ENCODE measurements at places on chromosomes 3 and 15.

- DNase-seq: no peak
Observed at GRCh38 chr15:68812597-68813431, 7.9 kb downstream of the ANP32A start.

DNA sequence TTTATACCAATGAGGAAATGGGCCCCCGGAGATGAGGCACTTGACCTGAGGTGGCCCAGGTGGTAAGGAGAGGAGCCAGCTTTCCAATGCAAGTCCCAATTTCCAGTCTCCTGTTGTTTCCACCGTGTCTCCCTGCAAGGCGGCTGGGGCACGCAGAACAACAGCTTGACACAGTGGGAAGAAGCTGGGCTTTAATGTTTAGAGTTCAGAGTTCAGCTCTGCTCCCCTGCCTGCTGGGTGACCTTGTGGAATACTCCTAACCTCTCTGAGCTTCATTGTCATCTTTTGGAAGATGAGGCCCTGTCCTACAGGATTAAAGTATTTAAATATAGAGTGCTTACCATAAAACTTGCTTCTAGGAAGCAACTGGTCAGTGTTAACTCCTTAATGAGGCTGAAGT lies 80.3 kb downstream of the SMAD3 start:
- no peak for DNase-seq

DNA sequence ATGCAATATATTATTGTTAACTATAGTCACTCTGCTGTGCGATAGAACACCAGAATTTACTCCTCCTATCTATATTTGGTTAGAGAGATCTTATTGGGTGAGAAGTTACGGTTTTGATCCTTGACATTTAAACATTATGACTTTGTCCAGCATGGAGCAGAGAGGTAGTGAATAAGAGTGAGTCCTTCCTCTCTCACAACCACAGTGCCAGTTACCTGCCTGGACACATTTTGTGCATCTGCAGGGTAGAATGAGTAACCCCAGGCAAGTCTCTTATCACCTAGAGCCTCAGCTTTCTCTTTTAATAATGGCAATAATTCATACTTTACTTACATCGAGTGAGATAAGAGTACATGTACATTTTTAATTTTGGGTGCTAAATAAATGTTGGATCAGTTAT lies 24.1 kb downstream of the KAT2B start:
- DNase-seq: no peak

DNA sequence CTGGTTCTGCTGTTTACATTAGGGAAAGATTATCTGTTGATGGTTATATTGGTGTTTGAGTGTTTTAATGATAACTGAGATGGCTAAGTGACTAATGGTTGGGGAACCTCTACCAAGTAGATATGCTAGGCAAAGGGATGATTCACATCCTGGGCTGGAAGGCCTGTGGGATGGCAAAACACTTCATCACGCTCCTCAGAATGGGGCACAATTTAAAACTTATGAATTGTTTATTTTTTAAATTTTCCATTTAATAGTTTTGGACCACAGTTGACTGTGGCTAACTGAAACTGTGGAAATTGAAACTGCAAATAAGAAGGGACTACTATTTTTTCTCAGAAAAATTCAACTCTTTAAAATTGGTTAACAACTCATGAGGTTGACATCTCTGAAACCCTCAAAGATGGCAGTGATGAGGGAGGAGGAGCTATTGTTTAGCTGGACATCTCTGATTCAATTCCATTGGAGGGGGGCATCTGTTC lies 100.5 kb upstream of the ZBED2 start:
- DNase-seq: no peak

GRCh38 chr3:193620650-193621049 lies 27.6 kb downstream of the OPA1 start:
- DNase-seq: no peak

GRCh38 chr15:65766422-65767263 lies 25.4 kb downstream of the DENND4A start:
- DNase-seq: no peak

GRCh38 chr3:16516695-16517481 lies 3.4 kb upstream of the RFTN1 start:
- no peak for DNase-seq

GRCh38 chr3:94362393-94362792 lies 299.5 kb downstream of the NSUN3 start:
- DNase-seq: no peak

- DNase-seq: no peak
Observed at GRCh38 chr3:128351546-128351945, 115.1 kb downstream of the DNAJB8 start.

DNA sequence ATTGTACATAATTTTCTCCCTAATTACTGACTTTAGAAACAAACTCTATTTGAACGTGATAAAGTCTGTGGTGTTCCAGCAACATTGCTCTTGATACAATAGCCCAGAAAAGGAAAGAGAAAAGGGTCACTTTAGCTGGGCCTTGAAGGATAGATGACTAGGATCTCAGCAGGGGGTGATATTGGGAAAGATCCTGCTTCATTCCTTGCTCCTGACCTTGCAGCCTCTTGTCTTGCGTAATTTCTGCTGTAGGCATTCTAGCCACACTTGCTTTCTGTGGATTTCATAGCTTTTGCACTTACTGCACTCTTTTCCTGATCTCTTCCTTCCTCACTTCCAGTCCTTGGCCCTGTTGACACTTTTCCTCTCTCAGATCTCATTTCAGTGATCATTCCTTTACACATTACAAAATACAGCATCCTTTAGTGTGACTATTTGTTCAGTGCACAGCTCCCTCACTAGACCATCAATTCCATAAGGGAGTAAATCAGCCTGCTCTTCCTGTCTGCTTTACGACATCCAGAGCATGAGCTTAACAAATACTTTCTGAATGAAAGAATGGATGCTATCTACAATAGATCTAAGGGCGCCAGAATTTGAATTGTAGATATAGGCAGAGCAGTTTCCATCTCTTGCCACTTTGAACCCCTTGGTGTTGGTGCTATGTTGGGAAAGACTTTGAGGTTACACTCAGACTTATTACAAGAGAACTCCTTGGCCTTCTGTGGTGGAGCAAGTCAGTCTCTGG lies 559.6 kb upstream of the MDFIC2 start:
- DNase-seq: no peak

DNA sequence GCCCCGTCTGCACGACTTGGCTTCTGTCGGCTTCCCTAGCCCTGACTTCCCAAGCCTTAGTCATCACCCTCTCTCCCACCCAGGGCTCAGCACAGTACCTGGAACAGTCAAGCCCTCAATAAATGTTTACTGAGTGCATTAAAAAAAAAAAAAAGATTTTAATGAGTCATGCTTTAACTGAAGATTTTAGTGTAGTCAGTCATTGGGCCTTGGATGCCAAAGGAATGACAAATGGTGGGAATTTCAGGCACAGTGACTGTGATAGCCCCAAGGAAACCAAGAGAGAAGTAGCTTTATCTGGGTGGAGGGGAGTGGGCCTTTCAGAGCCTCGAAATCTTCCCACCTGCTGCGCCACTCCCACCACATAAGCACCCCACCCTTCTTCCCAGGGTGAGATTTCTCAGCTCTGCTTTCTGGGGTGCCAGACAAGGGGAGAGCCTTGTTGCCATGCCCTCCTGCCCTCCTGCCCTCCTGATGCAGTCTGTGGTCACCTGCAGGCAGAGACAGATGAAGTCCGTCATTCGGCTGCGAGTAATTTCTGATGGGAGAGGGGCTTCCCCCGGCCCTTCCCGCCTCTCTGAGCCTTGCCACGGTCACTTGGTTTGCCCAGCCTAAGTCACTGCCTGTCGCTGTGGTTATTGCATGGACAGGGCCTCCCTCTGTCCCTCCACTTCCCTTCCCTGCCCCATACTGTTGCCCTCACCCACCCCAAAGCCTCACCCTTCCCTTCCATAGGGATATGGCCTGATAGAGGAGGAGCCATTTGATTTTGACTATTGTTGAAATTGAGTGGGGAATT lies 41.8 kb downstream of the SMAD3 start:
- DNase-seq: no peak

DNA sequence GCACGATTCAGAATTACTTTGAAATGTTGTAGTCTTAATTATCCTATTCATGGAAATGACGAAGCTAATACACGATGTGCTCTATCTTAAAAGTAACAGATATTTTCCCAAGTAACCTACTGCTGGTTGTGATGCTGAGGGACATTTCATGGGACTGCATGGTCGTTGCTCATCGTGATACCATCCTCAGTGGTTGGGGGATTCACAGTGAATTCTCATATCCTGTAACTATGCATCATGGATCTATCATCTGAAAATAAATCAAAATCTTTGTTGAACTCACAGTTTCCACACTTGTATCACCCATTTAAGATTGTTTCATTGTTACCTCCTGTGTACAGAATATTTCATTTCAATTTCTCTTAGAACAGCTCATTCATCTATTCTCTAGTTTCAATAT lies 84.7 kb downstream of the OPA1 start:
- DNase-seq: no peak

DNA sequence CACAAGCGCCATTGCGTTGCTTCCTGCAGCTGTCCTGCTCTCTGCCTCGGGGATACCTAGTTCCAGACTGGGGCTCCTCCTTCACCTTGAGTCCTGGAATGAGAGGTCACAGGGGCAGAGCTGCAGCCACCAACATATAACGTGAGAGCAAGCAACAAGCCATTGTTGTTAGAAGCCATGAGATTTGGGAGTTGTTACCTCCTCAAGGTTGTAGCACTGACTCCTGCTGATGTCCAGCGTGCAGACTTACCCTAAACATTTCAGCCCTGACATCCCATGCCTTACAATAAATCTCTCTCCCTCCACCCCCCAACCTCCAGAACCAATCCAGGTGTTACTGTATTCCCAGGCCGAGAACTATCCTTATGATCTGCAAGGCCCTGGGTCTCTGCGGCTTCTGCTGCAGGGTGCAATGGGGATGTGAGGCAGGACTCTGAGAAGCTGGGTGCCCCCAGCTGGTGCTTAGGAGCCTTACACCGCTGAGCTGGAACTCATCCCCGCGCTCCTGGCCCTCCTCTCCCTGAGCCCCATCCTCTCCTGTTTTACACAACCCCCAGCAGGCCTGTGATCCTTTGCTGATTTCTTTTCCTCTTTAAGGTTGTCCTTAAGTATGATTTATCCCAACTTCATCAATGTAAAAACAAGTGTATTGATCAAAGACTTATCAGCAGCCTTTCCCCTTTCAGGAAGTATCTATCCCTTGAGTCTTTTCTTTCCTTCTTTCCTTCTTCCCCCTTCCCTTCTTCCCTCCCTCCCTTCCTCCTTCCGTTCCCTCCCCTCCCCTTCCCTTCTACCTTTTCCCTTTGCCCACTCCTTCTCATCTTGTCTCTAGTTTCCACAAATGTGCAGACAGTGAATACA lies 84.2 kb upstream of the ABHD2 start:
- no peak for DNase-seq

- DNase-seq: no peak
Observed at GRCh38 chr3:42051384-42052131, 39.6 kb upstream of the TRAK1 start.

- no peak for DNase-seq
Observed at GRCh38 chr3:115072265-115073021, 74.6 kb downstream of the ZBTB20 start.

DNA sequence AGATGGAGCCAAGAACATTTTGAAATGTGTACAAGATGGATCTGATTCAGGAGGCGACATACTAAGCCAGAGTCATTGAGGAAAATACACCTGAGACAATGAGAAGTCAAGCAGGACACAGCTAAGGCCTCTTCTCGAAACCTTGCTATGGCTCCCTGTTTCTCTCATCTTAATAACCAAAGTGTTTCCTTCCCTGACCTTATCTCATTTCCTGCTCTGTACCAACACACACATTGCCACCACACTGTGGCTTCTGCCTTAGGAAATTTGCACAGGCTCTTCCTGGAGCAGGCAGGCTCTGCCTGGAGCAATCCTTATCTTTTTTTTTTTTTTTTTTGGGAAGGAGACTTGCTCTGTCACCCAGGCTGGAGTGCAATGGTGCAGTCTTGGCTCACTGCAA lies 36.6 kb downstream of the OXSM start:
- DNase-seq: no peak

DNA sequence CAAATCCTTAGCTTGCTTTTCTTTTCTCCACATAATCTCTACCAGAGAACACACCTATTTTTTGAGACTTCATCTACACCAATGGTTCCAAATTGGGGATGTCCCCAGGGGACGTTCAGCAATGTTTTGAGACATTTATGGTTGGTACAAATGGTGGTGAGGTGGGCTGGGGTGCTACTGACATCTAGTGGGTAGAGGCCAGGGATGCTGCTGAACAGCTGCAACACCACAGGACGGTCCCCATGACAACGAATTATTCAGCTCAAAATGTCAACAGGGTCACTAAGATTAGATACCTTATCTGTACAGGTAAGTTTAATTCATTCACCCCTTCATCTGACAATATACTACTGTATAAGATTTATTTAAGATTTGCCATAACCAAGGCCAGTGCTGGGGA lies 14.4 kb downstream of the GK5 start:
- DNase-seq: no peak

GRCh38 chr15:56295433-56295832 lies 51.8 kb upstream of the RFX7 start:
- no peak for DNase-seq

- DNase-seq: no peak
Observed at GRCh38 chr3:29853841-29854397, 573.0 kb downstream of the RBMS3 start.

DNA sequence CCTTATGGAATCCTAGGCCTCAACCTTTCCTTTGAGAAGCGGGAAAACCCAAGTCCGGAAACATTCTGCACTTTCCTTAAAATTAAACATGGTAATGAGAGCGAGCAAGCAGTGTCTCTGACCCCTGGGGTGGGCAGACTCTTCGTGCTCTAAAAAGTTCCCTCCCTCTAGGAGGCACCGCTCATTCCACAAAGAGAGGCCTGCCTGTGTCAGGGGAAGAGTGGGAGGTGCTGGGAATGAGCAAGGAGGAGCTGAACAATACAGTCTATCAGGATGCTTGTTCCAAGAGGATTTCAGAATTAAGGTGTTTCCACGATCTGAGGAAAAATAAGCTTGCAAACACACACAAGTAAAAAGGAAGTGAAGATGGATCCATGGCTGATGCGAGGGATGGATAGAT lies 6.0 kb upstream of the RLBP1 start:
- no peak for DNase-seq

- DNase-seq: no peak
Observed at GRCh38 chr3:139561959-139562676, 22.6 kb upstream of the RBP1 start.

GRCh38 chr15:74569731-74570070 lies 28.7 kb downstream of the ARID3B start:
- DNase-seq: no peak

DNA sequence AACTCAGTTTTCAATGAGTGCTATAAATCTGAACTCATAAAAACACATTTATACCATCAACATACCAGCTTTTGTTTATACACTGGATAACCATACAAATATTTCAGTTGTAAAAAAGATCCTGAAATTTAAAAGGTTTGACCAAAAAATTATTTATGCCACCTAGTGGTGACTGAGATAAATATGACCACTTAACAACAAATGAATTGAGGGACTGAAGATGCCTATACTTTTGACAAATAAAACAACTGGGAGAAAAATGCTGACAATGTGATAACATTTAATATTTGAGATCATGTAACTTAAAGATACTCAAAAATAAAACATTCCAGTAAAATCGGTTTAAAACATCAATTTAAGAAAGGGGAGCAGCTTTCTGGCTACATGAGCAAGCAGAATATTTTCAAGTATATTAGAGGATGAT lies 30.4 kb downstream of the ATG3 start:
- DNase-seq: no peak

- DNase-seq: no peak
Observed at GRCh38 chr15:91125162-91125561, 25.1 kb downstream of the SV2B start.

- DNase-seq: no peak
Observed at GRCh38 chr15:66151809-66152208, 101.7 kb downstream of the MEGF11 start.

GRCh38 chr3:61297821-61298220 lies 46.6 kb upstream of the FHIT start:
- DNase-seq: no peak
